Common myeloid progenitor, CD34-positive (primary cell): ENCODE measurements at places on chromosomes 16 and 17.
A peak's percentile ranks its signal among the peaks of the same experiment; 100 is the strongest.

DNA sequence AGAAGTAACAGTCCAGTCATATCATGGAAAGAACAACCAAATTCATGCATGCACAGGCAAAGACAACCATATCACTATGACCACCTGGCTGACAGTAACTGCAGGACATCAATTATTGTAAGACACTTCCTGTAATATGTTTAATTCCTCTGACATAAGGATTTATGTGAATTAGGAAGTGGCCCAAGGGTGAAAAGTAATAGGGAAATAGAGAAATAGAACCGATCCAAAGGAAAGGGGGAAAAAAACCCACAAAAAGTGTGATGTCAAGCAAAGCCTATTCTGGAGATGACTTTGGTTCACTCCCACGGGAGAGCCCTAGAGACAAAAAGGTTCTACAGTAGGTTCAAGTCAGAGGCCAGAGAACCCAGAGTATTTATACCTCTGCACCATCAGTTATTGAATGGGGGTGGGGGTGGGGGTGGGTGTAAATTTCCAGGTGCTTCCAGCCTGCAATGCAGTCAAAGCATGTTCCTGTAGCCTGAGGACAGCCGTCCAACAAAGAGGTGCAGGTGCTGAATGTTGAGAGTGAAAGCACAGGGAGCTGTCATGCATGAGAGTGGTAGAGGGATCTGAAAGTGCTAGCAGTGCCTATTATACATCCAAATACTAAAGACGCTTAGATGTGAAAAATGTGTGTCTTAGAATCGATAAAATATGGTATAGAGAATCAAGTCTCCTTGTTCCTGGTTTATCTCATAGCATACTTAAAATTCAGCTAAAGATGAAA is 95.6 kb upstream of the HLF start:
- DNase-seq: peak; percentile 9

- DNase-seq: no peak
Observed at GRCh38 chr16:51095084-51095881, 55.8 kb downstream of the SALL1 start.

DNA sequence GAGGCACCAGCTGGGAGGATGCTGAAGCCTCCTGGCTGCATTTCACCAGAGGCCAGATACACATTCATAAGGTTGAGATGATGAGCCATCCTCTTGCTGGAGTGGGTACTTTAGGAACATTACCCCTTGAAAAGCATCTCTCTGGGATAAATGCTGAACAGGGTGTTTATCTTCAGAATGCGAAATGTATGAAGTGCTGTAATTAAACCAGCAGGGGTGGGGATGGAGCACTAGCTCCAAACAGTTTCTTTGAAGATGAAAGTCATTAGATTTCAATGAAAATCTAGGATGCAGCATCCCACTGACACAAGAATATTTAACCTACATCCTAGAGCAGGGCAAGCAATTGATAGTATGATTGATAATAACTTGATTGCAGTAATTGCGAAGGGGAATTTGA is 158.1 kb downstream of the CYLD start:
- no peak for DNase-seq

DNA sequence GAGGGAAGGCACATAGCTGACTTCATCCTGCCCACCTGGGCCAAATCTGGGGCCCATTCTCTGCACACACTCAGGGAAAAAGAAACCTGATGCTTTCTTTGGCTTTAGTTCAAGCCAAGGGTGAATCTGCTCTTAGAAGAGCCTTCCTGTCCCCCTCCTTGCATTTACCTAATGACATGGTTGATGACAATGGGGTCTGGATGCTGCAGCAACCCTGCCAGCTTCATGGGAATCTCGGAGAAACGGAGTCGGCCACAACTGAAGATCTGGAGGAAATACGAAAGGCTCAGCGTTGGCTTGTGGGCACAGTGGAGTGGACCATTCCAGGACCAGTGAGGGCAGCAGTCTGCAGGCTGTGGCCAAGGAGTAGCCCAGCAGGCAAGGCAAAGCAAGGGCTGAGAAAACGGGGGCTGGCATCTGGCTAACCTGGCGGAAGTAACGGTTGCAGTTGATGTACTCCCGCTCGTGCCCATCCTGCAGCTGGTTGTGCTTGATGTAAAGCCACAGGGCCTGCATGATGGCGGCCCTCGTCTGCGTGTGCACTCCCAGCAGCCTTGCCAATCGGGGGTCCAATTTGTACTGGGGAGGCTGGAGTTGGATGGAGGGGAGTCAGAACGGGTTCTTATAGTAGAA is 6.4 kb upstream of the FTSJ3 start:
- no peak for DNase-seq

- DNase-seq: no peak
Observed at GRCh38 chr16:17557480-17557879, 86.7 kb upstream of the XYLT1 start.

DNA sequence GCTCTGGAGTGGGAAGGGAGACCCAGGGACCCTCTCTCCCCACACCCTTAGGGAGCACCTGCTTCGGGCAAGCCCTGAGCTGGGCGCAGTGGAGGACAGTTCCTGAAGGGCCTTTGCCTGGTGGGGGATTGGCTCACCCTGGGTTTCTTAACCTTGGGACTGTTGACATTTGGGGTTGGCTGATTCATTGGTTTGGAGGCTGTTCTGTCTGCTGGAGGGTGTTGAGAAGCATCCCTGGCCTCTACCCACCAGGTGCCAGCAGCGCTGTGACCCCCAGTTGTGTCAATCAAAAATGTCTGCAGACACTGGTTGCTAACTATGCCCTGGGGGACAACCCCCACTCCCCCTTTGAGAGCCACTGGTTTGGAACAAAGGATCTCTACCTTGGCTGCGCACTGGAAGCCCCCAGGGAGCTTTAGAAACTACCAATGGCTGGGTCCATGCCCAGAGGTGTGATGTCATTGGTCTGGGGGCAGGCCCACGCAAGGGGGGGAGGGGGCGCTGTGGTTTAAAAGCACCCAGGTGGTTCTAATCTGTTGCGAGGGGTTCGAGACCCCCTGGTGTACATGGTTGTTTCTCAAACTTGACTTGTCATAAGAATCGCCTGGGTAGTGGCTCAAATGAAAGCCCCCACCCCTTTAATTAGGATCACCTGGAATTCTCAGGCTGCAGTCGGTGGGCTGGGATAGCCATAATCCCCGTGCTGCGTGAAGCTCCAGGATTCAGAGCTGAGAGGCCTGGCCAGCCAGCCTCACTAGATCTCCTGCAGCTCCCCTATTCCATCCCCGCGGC is 151.9 kb upstream of the GSE1 start:
- DNase-seq: no peak

- DNase-seq: no peak
Observed at GRCh38 chr16:84068041-84068440, 25.4 kb upstream of the SLC38A8 start.

DNA sequence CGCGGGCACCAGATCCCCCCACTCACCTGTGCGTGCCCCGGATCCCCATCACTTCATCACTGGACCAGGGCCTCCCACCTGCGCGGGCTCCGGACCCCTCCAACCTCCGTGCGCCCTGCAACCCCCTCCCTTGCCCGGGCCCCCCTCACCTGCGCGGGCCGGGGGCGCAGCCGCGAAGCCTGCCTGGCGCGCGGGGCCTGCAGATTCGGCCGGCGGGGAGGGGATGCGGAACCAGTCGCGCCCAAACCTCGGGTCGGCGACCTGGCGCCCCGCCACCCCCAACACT is 202 bp downstream of the CEP131 start:
- DNase-seq: no peak

DNA sequence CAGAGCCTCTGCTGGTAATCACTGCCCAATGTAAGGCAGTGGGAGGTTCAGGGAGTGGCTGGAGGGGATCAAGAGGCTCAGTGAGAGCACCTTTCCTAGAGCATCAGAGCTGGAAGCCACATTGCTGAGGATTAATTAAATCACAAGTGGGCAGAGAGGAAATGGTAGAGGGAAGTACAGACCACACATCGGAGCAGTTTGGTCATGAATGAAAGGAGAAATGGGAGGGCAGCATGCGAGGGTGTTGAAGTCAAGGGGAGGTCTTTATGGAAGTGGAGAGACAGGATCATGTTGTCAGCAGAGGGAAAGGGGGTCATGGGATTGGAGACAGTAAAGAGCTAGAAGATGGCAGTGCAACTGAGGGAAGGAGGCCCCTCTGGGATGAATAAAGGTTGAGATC is 2.3 kb downstream of the CCL17 start:
- peak; percentile 32 for DNase-seq

DNA sequence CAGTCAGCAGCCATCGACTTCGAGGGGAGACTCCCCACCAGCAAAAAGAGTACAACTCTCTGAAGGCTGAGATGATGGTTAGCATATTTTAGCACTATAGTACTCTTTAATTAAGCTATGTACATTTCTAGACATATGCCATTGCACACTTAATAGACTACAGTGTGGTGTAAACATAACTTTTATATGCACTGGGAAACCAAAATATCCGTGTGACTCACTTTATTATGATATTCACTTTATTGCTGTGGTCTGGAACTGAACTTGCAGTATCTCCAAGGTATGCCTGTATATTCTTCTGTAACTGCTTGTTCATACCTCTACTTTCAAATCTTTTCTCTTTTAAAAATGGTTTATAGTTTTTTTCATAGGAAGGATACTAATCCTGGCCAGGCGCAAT is 11.0 kb upstream of the NXPH3 start:
- DNase-seq: no peak

DNA sequence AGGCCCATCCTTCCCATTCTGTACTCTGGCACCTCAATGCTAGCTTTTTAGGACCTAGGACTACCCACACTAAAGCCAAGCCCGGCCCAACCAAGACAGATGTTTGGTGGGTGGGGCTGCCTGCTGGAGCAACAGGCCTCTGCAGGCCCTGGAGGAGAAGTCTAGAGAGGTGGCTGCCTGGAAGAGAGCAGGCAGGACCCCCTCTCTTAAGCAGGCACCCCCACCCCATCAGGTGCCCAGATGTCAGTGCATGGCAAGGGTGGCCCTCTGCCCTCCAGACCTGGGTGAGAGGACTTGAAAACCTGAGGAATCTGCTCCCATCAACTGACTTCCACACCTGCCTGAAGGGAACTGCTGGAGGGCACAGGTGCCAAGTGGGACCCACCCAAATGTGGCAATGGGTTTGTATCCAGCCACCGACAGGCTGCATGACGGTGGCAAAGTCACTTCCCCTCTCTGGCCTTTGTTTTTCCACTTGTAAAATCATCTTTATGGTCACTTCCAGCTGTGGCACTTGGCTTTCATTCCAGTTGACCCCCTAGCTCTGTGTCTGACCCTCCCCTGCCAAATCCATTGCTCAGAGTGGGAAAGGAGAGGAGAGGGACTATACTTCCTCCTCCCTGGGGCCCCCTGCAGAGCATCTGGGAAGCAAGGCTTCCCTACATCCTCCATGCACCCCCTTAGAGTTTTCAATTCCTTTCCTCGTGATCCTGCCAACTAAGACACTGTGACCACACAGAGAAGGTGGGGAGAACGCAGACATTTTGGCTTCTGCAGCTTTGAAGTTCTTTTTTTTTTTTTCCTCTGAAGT is 1.7 kb upstream of the STAT5A start:
- DNase-seq: peak; percentile 46

- no peak for DNase-seq
Observed at GRCh38 chr17:81738801-81739393, 26.8 kb downstream of the SLC25A10 start.

DNA sequence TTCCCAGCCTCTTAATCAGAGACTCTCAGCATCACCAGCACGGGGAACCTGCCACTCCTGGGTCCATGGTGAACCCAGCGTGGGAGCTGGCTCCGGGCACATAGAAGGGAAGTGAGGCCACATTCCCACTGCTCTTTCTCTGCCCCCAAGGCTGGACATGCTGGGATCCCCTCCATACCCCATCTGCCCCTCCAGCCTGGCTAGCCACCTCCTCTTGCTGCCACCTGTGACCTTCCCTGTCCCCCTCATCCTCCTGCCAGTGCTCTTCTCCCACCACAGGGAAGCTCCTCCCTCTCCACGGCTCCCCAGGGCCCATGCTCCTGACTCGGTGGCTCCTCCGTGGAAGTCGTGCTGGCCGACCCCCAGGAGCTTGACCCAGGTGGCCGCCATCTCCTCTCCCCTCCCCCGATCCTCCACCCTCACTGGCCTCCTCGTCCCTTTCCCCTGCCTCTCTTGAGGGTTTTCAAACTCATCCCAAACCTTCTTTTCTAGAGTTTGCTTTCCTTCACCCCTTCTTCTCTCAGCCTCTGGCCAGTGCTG is 139.1 kb upstream of the CHMP6 start:
- DNase-seq: no peak

- DNase-seq: peak; percentile 69
Observed at GRCh38 chr16:18803569-18804462, 2.5 kb upstream of the ARL6IP1 start.

DNA sequence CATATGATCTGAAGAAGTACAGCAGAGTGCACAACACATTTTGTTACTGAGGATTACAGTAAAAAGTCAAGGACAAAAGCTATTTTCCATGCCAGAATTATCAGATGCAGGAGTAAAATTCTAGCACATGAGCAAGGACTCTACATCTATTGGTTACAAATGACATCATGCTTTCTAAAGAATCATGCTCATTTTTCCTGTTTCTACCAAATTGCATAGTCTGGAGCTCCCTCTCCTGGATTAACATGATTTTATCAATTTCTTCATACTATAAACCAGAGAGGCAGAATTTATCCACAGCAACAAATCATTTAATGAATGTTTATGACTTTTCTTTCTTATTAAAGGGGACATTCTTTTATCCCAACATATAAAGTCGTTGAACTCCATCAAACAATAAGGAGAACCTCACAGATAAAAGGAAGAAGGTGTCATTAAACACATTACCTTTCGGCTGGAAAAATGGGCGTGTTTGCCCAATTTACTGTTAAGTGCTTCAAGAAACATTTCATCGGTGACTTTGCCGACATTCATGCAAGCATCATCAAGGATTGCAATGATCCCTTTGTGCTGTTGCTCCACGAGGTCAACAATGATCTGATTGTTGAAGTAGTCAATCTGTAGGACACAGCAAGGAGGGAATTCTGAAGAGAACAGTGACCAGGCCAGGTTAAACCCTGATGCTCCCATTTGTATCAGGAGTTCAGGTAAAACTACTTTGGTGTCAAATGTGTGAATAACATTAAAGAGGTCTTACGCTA is 121.7 kb downstream of the MYO1D start:
- DNase-seq: peak; percentile 82

DNA sequence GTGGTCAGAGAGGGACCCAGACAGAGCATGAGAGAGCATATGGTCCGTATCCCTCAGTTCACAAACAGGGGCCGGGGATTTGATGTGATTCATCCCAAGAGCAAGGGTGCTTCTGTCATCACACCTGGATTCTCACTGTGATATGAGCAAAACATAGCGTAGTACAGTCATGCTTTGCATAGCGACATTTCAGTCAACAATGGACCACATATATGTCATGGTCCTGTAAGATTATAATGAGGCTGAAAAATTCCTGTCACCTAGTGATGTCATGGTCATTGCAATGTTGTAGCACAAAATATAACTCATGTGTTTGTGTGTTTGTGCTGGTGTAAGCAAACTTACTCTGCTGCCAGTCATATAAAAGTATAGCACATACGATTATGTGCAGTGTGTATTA is 207.4 kb upstream of the CDH13 start:
- DNase-seq: no peak
